ENCODE measurements at places on chromosomes 13 and 19.

DNA sequence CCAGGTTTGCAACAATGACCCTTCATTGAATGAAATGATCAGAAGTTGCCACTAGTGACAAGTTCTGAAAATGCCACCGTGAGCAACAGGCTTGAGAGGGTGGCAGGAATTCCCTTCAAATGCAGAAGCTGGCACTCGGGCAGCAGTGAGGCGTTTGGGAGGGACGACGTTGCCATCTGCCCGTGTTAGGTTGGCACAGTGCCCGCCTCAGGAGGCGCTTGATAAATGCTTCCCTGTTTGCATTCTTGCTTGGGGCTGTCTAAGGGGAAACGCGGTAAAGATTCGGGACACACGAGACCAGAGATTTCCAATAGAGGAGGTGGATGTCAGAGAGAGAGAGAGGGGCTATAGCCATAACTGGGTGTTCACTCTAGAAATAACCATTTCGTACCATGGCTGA lies 101.9 kb downstream of the TEX29 start:
- DNase-seq: no peak

DNA sequence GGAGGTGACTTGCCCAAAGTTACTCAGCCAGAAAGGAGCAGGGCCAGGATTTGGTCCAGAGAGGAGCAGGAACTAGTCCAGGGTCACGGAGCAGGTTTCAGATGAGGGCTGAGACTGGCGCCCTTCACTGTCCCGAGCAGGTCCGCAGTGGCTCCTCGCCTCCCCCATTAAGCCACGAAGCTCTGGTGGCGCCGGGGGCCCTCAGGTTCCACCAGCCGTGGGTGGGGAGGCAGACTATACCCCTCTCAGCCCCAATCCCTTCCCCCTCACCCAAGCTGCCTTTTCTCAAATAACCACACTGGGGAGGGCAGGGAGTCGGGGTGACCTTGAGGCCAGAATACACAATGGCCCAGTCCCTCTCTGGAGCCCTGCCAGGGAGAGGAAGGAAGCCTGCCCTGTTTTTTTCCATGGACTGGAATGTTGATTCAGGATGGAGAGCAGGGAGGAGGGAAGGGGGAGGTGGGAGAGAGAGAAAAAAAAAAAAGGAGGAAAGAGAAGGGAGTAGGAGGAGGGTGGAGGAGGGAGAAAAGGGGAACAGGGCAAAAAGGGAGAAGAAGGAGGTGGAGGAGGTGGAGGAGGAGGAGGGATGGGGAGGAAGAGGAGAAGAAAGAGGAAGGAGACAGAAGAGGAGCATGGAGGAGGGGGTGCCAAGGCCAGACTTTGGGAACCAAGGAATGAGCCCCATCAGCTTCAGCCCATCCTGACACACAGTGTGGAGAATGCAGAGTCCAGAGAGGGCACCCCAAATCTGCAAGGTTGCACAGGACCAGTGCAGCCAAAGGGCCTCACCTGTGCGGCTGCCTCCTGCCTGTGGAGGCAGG lies 19.7 kb downstream of the CEACAM16 start:
- DNase-seq: no peak

DNA sequence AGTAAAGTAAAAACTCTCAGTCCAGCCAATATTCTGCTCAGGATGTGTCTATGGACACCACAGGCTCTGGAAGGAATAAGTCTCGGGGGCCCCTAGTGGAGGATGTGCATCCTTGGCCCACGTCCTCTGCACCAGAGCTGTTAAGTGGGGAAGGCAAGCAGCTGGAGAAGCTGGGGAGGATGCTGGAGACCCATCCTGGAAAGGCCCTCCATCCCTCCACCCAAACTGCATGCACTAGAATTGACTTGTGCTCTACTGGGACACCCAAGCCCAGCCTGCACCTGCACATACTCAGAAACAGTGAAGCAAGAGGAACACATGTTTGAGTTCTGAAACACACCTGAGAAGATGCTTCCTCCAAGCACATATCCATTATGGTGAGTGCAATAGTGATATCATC lies 307.8 kb downstream of the TSHZ3 start:
- DNase-seq: no peak

GRCh38 chr13:79398915-79399314 lies 7.1 kb downstream of the RBM26 start:
- DNase-seq: no peak

- DNase-seq: no peak
These were observed 37.9 kb upstream of the UBAC2 start for GRCh38 chr13:99162567-99163361.

DNA sequence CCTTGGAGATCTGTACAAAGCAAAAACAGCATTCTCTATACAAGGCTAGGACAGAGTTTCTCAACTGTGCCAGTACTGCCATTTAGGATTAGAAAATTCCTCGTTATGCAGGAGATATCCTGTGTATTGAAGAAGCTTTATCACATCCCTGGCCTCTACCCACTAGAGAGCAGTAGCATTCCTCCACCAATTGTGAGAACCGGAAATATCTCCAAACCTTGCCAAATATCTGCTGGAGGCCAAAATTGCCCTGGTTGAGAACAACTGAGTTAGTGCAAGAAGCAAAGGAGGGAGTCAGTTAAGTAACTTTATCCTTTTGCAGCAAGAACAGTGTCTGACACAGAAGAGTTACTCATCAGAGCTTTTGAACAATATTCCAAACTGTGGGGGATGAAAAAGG lies 16.2 kb upstream of the FREM2 start:
- DNase-seq: no peak

DNA sequence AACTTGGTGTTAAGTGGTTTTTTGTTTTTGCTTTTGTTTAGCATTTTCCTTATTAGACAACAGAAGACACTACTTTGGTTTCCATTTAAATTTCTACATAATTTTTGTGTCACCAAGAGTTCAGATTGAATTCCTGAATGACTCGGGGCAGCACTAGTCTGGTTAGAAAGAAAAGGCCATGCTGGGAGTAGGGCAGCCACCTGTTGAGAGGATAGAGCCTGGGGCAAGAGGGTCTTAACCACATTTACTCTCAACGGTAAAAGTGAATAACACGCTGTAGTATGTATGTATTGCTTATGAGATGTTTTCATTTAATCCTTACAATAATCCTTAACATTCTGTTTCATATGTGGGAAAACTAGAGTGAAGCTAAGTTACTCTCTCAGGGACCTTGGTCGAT lies 71.6 kb downstream of the GPR12 start:
- no peak for DNase-seq

DNA sequence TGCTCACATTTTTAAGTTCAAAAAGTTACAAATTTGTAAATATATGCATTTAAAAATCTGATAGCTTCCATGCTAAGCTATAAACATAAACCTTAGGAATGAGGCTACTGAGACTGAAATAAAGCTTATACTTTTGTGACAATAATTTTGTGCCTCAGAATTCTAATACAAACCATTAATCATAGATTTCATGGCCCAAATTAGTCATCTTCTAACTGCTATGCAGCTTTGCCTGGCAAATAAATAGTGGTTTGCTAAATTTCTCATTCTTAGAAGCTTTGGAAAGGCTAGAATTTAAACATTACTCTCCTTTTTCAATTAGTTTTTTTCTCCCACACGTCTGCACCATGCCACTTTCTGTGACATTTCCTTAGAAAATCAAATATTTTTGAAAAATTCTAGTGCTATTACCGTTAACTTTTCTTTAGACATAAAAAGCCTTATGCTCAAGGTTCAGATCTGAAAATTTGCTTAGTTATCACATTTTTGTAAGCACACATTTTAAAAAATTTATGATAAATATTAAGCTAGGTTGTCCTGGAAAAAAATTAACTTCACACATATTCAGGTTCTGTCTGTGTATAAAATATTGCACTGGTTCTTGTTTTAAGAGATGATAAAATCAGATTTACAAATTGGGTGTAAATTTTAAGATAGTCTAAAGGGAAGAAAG lies 46.9 kb downstream of the FNDC3A start:
- DNase-seq: no peak

- DNase-seq: peak; percentile 45
These were observed 9.6 kb downstream of the CAPN12 start for GRCh38 chr19:38734426-38735256.

- DNase-seq: no peak
These were observed 16.0 kb upstream of the ZNF554 start for GRCh38 chr19:2803486-2804155.

DNA sequence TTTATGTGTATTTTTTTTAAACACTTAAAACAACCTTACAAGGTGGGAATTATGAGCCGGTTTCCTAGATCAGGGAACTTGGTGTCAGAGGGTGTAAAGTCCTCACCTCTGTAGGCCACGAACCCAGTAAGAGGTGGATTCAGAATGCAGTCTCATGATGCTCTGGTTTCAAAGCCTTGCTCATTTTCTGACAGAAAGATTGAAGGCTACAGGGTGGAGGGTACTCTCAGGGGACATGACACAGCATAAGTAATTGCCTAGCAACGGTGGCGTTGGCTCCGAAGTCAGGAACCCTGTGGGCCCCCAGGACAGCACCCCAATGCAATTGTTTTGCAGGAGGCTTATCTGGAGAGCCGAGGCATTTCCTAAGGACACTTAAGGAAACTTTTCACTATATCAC lies 794.7 kb downstream of the EFNB2 start:
- DNase-seq: no peak

DNA sequence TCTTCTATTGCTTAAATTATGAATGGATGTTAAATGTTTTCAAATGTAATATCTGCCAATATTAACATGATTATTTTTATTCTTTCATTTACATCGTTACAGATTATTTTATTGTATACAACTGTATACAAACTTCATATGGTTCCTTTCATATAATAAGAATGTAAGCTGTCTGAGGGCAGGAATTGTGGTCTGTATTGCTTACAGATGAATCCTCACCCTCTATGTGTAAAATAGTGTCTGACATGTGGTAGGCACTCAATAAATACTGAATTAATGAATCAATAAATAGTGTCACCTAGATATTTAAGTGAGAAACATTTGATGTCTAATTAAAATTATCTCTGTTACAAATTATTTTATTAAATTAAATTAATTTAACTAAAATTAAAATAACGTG lies 7.8 kb downstream of the FPR3 start:
- DNase-seq: no peak

DNA sequence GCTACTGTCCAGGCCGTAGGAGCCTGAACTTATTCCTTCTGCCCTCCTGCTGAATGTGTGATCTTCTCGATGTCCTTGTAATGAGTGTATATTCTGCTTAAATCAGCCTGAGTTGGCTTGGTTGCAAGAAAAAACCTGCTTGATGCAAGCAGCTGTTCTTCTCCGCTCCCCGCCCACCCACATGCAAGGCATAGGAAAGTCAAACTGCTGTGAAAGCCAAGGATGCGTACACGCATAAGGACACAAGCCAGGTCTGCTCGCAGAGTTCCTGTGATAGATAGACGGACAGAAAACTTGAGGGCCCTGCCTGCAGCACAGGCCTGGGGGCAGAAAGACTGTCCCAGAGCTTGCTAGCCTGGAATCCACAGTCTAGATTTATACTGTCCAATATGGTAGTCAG lies 101.1 kb downstream of the DNAJC15 start:
- no peak for DNase-seq

DNA sequence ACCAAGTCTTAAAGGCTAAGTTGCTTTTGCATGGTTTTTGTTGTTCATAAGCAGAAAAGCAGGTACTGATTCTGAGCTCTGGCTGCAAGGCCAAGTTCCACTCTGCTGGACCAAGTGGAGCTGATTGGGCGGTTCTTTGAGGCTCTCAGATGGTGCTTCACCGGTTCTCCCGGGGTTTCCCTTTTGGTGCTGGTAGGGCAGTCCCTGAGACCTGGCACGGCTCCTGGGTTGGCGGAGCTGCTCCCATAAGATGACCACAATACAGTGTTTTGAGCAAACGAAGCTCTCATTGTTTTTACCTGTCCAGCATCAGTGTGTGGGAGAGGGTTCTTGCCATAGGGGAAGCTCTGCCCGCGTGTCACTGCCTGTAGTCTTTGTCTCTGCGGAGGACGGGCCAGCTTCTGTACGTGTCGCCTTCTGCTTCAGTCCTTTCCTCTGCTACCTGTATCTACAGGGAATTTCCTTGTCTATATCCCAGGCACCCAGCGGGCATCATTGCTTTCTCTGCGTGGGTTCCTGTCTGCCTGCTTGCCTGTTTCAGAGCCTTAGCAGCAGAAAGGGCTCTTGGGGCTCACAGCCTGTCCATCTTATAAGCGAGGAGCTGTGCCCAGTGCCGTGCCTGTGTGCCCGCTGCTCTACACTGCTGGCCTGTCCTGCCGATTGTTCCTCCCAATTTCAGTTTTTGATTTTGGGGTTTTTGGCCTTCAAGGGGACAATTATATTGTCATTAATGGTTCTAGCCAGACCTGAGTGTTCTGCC lies 2.3 kb downstream of the U2AF2 start:
- no peak for DNase-seq

DNA sequence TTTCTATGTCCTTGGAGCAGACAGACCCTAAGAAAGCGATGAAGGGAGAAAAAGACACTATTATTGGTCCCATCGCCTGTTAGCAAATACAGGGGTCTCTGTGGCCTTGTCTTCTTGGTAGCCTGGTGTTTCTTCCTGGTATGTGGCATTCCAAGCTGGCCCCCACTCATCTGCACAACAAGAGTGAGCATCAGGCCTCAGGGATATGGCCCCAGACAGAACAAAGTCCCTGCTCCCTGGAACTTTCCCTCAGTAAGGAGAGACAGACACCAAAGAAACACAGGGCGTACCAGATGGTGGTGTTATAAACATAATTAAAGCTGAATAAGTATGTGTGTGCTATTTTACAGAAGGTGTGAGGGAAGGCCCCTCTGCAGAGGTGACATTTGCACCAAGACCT lies 48.2 kb upstream of the KPNA3 start:
- DNase-seq: no peak

- no peak for DNase-seq
These were observed 8.3 kb upstream of the MTRF1 start for GRCh38 chr13:41271456-41272285.

GRCh38 chr19:28602675-28603298 lies 610.2 kb downstream of the UQCRFS1 start:
- no peak for DNase-seq

GRCh38 chr19:55468054-55468393 lies 3.5 kb upstream of the C19orf85 start:
- no peak for DNase-seq

GRCh38 chr13:80009760-80010159 lies 331.2 kb downstream of the SPRY2 start:
- DNase-seq: no peak

DNA sequence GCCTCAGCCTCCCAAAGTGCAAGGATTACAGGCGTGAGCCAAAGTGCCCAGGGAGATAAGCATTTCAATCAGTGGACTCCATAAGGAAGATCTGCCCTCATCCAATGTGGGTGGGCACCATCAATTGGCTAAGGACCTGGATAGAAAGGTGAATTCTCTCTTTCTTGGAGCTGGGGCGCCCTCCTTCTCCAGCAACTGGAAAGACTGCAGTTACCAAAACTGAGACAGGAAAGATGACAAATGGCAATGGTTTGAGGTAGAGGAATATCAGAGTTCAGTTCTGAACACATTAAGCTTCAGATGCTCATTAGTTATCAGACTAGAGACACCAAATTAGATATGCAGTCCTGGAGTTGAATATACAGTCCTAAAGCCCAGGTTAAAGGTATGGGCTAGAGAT lies 10.5 kb upstream of the ELF1 start:
- DNase-seq: no peak

All from germinal center (tissue), 1 donor.